ENCODE measurements at places on chromosomes 2 and 18. TPM values are rescaled to one million over a fixed set of nuclear protein-coding genes. Genes with fewer than 3 reads are reported as not detected.

Gene ANO7
- 1.3 TPM for total RNA-seq

Gene XIRP2
- total RNA-seq = 0.27 TPM

GRCh38 chr2:46460241-46460921 lies 19.0 kb upstream of the TMEM247 start:
- DNase-seq = no peak

Gene B4GALT6
- total RNA-seq = 12.1 TPM

DNA sequence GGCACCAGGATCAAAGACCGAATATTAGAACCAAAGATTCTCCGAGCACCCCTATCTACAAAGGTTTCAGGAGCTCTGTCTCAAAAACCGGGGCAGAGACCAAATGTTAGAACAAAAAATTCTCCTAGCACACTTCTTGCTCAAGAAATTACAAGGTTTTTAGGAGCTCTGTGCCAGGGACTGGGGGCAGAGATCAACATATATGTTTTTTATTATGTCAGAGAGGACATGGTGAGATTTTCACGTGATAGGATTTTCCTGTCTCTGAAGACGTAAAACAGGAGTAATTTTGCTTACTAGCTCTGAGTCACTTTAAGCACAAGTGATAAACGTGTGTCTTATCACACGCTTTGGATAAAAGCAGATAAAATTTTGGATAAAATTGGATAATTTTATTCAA lies 34.8 kb upstream of the ODC1 start:
- DNase-seq = no peak

DNA sequence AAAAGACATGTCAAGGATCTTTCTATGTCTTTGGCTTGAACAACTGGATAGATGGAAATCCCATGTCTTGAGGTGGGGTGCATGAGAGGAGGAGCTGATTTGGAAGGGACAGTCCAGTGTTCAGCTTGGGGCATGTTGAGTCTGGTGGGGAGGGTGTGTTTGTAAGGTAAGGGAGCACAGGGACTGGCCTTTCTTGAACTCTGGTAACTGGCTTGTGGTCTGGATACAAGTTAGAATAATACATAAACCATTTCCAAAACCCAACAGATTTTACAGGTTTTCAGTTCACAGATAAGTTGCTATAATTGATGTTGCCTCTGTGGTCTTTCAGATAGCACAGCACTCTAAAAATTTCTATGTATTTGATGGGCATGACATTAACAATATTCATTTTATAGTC lies 24.2 kb downstream of the RHBDD1 start:
- no peak for DNase-seq

Gene SOX11
- not detected for total RNA-seq

DNA sequence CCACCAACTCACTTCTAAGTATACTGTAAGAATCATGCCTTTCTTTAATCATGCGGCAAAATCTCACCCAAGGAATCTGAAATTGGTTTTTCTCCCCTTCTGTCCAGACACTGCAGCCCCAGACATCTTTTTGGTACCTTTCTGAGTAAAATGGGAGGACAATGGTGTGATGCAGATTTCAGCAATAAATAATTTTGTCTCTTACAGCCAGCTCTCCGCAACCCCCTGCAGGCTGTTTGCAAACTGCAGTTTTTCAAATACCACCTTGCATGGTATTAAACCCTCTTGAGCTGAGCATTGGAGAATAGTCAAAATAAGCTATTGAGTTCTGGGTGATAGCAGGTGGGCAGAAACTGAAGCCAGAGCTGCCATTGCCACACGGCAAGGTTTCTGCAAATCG lies 32.2 kb downstream of the GPR39 start:
- DNase-seq = peak; percentile 17

DNA sequence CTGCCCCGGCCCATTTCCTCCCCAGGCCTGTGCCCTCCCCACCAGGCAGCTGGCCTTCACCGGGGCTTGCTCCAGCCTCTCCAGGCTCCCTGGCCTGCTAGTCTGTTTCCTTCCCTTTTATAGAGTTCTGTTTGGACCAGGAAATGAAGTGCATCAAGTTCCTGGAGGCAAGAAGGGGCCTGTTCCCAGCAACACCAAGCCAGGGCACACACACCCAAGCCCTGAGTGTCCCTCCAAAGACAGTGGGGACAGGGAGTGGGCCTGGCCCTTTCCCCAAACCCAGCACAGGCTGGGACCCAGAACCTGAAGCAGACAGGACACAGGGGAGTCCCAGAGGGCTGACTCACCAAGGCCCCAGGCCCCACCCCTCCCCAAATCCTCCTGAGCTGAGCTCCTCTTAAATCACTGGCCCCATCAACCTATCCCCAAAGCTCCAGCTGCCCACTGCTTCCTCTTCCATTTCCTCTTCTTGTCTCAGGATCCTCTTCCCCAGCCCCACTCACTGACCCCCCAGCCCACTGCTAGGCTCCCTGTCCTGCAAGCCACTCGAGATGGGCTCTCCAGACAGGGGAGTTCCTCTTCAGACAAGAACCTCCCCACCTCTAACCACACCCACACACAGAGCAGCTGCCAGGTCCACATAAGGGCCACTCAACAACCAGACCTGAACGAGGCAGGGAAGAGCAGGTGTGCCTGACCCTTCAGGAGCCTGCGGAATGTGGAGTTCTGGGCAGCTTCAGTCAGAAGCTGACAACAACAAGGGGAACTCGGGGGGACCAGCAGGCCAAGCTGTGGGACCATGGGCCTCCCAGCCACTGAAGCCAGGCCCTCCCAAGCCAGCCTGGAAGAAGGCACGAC lies 74.2 kb downstream of the TNS1 start:
- DNase-seq = peak; percentile 32

- no peak for DNase-seq
Observed at GRCh38 chr2:64750001-64750816, 96.5 kb upstream of the SERTAD2 start.

Gene BUB1
- 6.2 TPM for total RNA-seq

Gene CFC1
- total RNA-seq = not detected

- DNase-seq = peak; percentile 22
Observed at GRCh38 chr2:234488913-234489451, 7.9 kb downstream of the ARL4C start.

GRCh38 chr18:1094409-1094808 lies 189.7 kb downstream of the ADCYAP1 start:
- no peak for DNase-seq

DNA sequence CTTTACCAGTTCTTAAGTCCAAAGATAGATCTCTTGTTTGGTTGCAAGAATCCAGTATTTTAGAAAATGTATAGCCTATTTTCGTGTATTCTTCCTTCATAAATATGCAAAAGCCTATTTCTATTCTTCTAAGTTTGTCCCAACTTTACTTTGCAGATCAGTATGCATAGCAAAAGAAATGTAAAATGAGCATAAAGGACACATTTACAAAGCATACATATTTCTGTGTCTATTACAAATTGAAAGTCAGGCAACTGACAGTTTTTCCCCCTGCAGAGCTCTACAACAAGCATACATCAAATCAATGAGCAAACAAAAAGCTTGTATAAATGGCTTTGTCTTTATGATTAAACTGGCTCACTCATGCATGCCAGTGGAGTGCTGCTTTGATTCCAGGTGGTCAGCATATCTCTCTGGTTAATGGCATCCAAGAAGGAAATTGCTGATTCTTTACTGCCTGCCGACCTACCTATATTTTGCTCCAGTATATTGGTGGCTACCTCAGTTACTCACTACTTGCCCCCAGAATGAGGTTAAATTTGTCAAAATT lies 10.0 kb upstream of the VPS54 start:
- DNase-seq = no peak

- peak; percentile 9 for DNase-seq
Observed at GRCh38 chr2:189347540-189347939, 93.7 kb upstream of the WDR75 start.

- no peak for DNase-seq
Observed at GRCh38 chr18:10971717-10972116, 177.7 kb downstream of the PIEZO2 start.

Gene RIT2
- total RNA-seq = not detected

Gene SCN7A
- total RNA-seq = under 0.01 TPM

Gene CXXC1
- 86.4 TPM for total RNA-seq

DNA sequence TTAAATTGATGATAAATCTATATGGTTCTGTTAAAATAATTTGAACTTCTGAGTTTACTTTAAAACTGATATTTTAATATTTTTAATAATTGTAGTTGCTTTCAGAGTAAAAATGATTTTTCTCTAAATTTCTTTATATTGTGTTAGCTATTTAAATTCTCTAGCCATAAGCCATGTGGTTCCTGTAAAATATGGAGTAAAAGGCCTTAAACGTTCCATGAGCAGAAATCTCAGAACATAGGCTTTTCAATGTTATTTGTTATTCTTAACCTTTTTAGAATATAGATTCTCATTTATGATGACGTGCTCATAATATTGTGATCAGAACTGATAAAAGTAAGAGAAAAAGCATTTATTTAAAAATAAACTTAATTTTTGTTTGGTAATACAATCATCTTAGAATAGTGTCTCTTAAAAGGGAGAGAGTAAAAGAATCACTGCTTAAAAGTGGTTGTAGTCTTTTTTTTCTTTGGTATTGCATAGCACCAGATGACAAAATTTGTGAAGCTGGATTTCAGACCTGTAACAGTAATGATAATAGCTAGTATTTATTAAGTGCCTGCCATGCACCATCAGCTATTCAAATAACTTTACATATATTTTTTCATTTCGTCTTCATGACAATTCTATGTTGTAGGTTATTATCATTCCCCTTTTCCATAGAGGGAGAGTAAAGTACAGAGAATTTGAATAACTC lies 2.7 kb downstream of the BMPR2 start:
- DNase-seq = no peak

- no peak for DNase-seq
Observed at GRCh38 chr2:224278531-224278930, 123.4 kb downstream of the FAM124B start.

DNA sequence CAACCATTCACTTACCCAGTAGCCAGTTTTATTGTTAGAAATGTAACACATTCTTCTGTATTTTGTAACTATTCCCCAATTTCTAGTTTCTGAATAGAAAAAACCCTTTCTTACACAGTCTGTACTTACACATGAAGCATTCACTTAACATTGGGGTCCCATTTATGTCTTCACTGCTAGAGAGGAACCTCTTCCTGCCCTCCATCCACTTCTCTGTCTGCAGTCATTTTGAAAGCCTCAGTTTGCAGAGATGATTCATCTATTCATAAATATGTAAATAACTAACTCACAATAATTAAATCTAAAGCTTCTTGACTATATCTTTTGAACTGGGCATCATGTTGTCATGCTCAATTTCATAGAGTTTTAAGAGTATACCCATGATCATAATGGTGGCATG lies 55.9 kb downstream of the ZRANB3 start:
- no peak for DNase-seq

Gene CFAP65
- not detected for total RNA-seq

DNA sequence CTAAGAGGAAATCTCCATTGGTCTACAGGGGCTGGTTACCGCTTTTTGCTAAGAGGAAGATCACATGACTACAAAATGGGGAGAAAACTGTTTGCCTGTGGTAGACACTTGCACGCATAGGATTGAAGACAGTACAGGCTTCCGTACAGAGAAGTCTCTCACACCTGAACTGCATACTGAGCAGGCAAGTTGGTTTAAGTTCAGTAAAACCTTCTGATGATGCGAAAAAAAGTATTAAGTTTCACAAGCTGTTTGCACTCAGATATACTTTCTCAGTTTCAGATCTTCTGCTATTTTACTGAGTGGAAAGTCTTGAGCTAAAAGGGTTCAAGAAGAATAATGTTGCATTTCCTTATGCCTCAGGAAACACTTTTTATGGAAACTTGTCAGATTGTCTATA lies 292.2 kb upstream of the MC4R start:
- DNase-seq = no peak

- DNase-seq = no peak
Observed at GRCh38 chr2:63040586-63040985, 10.0 kb upstream of the OTX1 start.

Gene ARHGAP28
- under 0.01 TPM for total RNA-seq

- DNase-seq = no peak
Observed at GRCh38 chr2:222398446-222398885, 25.9 kb upstream of the SGPP2 start.

- DNase-seq = no peak
Observed at GRCh38 chr2:45928946-45929345, 277.5 kb downstream of the PRKCE start.

Gene FAM124B
- total RNA-seq = 46.3 TPM

DNA sequence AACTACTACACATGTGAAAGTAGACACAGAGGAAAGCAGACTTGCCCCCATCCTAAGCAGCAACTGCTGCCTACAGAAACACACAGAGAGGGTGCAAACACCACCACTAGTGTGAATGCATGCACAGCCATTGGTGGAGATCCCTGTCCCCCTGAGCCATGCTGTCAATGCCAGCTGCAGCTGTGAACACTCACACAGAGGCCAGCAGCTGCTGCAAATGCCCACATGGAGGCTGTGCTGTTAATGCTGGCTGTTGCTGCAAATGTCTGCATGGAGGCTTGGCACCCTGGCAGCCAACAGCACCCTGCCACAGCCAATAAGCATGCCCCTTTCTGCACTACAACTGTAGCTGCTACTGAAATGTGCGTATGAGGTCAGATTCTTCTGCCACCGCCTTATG lies 355.0 kb downstream of the LNPK start:
- DNase-seq = no peak

- peak; percentile 70 for DNase-seq
Observed at GRCh38 chr2:127695491-127696472, 5.5 kb upstream of the SFT2D3 start.

Gene PDE1A
- 0.27 TPM for total RNA-seq

DNA sequence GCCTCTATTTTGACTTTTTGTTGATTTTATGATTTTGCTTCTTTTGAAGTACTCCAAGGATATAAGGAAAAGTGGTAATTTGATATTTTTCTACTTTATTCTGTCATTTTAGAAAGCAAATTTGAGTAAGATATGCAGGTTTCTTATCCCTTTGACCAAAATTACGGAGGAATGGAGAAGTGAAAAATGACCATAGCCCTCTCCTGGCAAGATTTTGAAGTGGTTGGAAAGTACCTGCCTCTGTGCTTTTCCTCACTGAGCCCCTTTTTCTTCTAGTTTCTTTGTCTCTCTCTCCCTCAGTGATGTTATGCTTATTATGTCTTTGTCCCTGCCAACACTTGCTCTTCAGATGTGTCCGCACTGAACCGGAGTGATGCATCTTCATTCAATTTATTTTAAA lies 898.1 kb downstream of the EPHA4 start:
- DNase-seq = no peak

- DNase-seq = no peak
Observed at GRCh38 chr2:99984799-99985515, 157.4 kb downstream of the AFF3 start.

- no peak for DNase-seq
Observed at GRCh38 chr2:40421631-40422297, 30.1 kb downstream of the SLC8A1 start.

Measured in hematopoietic multipotent progenitor cell (in vitro differentiated cells).